ENCODE measurements at places on chromosomes 6 and 20. TPM values are rescaled to one million over a fixed set of nuclear protein-coding genes. Genes with fewer than 3 reads are reported as not detected.

GRCh38 chr20:61387204-61387953 is 135.3 kb downstream of the CDH4 start:
- H3K4me1 ChIP-seq, result peaks cover 10% of the 10 kb centered on the region
- peaks cover 3% of the 10 kb centered on the region for H3K27me3 ChIP-seq
- H3K4me3 ChIP-seq, result peak overlapping the region; percentile 12
- peak overlapping the region; percentile 36 for H3K27ac ChIP-seq
- H3K36me3 ChIP-seq, result peaks cover 16% of the 10 kb centered on the region

DNA sequence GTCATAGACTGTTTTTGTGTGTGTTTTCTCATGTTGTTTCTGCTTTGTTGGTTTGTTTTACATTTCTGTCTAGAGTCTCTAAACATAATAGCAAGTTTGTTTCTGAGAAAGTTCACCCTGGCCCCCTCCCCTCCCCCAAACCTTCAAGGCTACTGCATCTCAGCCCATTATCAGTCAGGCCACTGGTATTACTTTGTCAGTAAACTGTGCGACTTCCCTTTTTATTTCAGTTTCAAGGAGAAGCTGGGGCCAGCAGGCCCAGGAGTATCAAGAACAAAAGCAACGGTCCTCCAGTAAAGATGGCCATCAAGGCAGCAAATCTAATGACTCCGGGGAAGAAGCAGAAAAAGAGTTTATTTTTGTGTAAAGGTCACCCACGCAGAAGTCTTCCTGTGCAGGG is 32.8 kb upstream of the SCGN start:
- no peaks in the 10 kb centered on the region for H3K36me3 ChIP-seq
- H3K4me3 ChIP-seq, result no peak overlapping the region
- no peak overlapping the region for H3K27ac ChIP-seq
- no peak for DNase-seq
- no peaks in the 10 kb centered on the region for H3K27me3 ChIP-seq

- no peak overlapping the region for H3K4me3 ChIP-seq
These were observed 18.9 kb downstream of the GSTA4 start for GRCh38 chr6:52976149-52976548.

DNA sequence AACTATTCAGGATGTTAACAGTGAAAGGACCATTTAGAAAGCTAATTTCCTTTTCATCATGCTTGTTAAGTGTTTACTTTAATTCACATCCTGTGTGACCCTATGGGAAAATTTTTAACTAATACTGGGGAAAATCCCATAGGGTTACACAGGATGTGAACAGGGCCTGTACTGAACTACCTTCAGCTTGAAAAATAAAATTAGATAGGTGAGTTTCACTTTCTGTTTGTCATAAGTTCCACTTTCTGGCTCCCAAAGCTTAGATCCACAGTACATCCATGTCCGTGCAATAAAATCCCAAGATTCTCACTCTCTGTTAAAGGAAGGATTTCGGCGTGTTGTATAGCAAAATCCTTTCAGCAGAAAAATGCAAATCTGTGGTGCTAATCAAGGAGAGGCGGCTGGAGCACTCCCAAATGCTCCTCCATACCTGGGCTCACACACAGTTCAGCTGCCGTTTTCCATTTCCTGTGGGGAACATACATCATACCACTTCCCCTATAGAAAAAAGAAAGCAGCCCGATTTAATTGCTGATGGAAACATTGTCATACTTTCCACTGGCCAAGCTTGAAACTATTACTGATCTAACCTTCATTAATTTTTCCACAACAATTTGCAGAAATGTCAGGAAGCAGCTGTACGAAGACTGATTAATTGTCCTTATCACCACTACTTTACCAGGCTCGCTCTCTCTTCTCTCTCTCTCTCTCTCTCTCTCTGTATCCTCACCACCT is 125.2 kb downstream of the HIVEP2 start:
- H3K27me3 ChIP-seq, result peaks cover 5% of the 10 kb centered on the region
- H3K27ac ChIP-seq, result no peak overlapping the region
- H3K36me3 ChIP-seq, result no peaks in the 10 kb centered on the region
- H3K4me3 ChIP-seq, result no peak overlapping the region
- peaks cover 11% of the 10 kb centered on the region for H3K4me1 ChIP-seq
- DNase-seq, result no peak

DNA sequence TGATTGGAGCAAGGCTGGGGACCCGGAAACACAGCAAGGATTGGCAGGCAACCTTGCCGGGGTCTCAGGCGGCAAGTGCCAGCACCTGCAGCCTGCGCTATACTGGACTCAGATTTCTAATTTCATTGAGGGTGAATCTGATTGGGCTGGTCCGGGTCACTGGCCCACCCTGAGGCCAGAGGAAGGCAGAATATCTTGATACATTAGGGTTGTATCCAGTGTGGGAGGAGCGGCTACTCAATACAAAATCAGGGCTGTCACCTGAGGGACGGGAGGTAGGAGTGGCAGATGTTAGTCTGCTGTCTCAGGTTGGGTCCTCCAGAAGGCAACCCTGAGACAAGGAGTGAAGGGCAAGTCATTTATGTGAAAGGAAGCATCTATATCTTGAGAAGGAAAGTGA is 40.7 kb downstream of the BFSP1 start:
- no peaks in the 10 kb centered on the region for H3K4me1 ChIP-seq
- H3K4me3 ChIP-seq, result no peak overlapping the region
- peak overlapping the region; percentile 19 for H3K27ac ChIP-seq
- peaks cover 3% of the 10 kb centered on the region for H3K27me3 ChIP-seq
- no peak for DNase-seq
- peaks cover 5% of the 10 kb centered on the region for H3K36me3 ChIP-seq

GRCh38 chr6:62324834-62325233 is 38.8 kb upstream of the KHDRBS2 start:
- no peak for DNase-seq
- H3K4me1 ChIP-seq, result peaks cover 2% of the 10 kb centered on the region
- H3K27ac ChIP-seq, result no peak overlapping the region
- no peaks in the 10 kb centered on the region for H3K27me3 ChIP-seq
- H3K36me3 ChIP-seq, result no peaks in the 10 kb centered on the region

GRCh38 chr20:953742-954141 is 37.6 kb upstream of the ANGPT4 start:
- H3K4me3 ChIP-seq, result no peak overlapping the region
- H3K27ac ChIP-seq, result no peak overlapping the region
- no peaks in the 10 kb centered on the region for H3K36me3 ChIP-seq
- peaks cover 7% of the 10 kb centered on the region for H3K27me3 ChIP-seq
- DNase-seq, result peak; percentile 65
- peaks cover 21% of the 10 kb centered on the region for H3K4me1 ChIP-seq

DNA sequence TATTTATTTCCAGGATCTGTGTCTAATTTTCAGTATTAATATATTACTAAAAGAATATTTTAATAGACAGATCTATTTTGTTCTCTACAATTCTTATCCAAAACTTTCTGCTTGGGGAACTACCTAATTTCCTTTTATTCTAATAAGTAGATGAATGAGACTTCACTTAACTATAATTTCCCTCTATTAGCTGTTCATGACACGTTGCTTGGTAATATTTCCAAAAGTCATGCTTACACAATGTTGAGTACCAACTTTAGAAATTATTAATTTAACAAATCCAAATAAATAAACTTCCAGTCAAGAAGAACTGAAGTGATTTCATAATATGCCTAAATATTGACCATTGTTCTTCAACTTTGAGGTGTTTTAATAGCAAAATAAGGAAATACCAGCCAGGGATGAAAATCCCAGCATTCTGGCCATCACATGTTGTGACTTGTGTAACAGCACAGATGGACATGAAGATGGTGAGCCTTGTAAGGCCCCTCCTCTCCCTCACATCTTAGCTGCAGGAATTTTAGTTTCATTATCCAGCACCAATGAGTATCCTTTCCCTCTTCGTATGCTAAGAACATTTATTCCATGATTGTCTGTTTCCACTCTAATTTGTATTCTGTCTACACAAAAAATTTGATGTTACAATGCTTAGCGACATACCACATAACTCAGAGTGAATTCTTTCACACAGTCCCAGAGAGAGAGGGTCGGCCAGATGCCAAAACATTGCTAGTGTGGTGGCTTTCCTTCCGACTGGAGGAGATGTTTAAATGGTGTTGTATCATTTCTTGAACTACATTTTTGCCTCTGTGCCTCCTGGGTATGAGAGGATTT is 137.5 kb downstream of the FOXA2 start:
- no peaks in the 10 kb centered on the region for H3K36me3 ChIP-seq
- no peak for DNase-seq
- no peak overlapping the region for H3K27ac ChIP-seq
- no peak overlapping the region for H3K4me3 ChIP-seq

- H3K27ac ChIP-seq, result no peak overlapping the region
- DNase-seq, result no peak
- peaks cover 4% of the 10 kb centered on the region for H3K4me1 ChIP-seq
These were observed 86.8 kb downstream of the HAO1 start for GRCh38 chr20:7853493-7853892.

DNA sequence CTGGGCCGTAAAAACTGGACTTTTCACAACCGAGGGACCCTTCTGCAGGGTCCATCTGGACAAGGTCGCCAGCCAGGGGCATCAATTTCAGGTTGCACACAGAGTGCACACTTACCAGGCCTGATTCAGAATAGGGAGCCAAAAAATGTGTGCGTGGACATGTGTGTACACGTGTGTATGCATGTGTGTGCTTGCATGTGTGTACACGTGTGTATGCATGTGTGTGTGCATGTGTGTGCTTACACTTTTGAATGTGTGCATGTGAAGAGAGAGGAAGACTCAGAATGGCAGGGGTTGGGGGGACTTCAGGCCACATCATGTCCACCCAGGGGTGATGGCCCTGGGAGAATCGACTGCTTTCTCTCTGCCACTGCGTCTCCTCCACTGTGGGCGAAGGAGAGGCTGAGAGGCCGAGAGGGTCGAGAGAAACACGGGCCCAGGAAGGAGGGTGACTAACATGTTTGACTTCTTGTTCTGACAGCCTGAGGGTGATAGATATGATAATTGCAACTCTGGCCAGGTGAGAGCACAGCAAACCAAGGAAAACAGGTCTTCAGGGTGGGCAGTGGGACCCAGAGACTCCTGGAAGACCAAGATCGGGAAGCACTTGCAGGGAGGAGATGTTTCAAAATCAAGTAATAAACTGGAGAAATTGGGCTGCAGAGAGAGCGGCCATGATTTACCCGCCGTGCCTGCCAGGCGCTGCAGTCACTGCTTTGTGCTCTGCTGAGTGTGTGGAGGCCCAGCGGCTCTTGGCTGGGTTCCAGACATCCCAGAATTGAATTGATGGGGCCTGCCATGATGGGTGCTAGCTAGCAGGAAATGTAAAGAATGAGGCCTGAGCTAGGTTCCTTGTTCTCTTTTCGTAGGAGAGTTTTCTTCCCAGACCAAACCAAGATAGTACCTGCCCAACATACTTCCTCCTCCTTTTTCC is 310.8 kb downstream of the QKI start:
- H3K36me3 ChIP-seq, result no peaks in the 10 kb centered on the region
- H3K4me3 ChIP-seq, result no peak overlapping the region
- peaks cover 17% of the 10 kb centered on the region for H3K4me1 ChIP-seq
- no peak overlapping the region for H3K27ac ChIP-seq
- peaks cover 7% of the 10 kb centered on the region for H3K27me3 ChIP-seq

Gene FLRT3
- total RNA-seq, result 5.7 TPM

Gene SLC22A2
- total RNA-seq, result not detected

Gene BCAS4
- total RNA-seq, result 5.5 TPM

Gene TNFRSF6B
- total RNA-seq, result not detected

Gene FAM184A
- total RNA-seq, result 20.0 TPM

Gene PRL
- not detected for total RNA-seq
